Activated naive CD4-positive, alpha-beta T cell treated with anti-CD3 and anti-CD28 coated beads, Interleukin-2, amount 50 U/mL, for 72 hours (primary cell): ENCODE measurements at places on chromosomes 2 and 18. TPM values are rescaled to one million over a fixed set of nuclear protein-coding genes. Genes with fewer than 3 reads are reported as not detected.

Gene PKP4
- total RNA-seq: 36.3 TPM

Gene ELOA2
- not detected for total RNA-seq

GRCh38 chr2:86764661-86765309 is 25.9 kb downstream of the CD8A start:
- peak; percentile 22 for DNase-seq

DNA sequence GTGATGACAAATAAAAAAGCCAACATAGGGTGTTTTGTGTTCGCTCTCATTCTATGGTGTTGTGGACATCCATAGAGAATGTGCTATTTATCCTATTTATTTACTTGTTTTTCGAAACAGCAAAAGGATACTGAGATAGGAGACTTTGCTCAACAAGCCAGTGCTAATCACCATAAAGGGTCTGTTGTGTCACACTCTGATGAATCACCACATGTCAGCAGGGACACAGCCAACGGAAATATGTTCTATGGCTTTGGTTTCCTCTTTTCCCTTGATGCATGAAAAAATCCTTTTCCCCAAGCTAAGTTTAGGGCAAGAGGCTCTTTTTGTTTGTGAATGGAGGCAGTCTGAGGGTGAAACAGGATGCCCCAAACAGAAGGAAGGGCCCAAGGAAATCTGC is 154.3 kb downstream of the RNF152 start:
- no peak for DNase-seq

DNA sequence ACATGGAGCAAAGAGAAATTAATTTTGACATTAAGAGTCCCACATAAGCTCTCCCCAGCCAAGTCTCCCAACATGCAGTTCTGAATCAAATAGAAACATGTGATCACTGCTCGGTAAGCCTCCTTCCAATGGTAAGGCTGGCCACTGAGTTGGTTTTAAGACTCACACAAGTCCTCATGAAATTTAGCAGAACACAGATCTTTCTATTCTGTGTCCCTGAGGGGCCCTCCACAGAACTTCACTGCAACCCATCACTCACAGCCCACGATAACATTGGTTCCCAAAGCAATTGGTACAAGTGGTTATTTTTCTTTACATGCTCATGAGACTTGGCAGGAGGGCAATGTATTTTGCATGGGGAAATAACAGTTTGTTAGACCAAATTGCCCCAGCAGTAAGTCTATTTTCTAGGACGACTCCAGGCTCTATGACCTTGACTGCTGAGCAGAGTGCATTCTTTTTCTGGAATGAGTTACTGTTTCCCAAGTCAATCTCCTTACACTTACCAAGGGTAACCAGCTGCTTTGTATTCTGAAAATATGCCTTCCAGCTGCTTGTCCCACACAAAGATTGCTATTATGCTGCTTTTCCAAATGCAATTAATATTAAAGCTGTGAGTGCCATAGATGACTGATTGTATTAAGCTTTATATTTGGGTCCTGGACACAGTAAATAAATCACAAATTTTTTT is 142.3 kb upstream of the TANK start:
- no peak for DNase-seq
